ENCODE measurements at places on chromosomes 2 and 18.

GRCh38 chr2:32752952-32753351 lies 125.1 kb downstream of the TTC27 start:
- no peak for DNase-seq

DNA sequence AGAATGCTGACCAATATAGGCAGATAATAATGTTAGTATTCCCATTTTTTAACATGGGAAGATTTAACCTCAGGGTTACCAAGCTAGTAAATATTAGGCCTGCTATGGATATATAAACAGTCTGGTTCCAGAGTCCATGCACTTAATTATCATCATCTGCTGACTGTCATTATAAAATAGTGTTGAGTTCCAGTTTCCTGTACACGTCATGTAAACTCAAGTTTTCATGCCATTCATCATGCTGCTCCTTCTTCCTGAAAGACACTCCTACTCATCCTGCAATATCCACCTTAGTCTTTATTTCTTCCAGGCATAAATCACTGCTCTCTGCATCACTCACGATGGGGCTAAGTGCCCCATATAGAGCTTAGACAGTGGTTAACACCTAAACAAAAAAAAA lies 420.8 kb upstream of the SPHKAP start:
- DNase-seq = no peak

- no peak for DNase-seq
Measured at GRCh38 chr2:8571792-8572499, 109.9 kb upstream of the ID2 start.

DNA sequence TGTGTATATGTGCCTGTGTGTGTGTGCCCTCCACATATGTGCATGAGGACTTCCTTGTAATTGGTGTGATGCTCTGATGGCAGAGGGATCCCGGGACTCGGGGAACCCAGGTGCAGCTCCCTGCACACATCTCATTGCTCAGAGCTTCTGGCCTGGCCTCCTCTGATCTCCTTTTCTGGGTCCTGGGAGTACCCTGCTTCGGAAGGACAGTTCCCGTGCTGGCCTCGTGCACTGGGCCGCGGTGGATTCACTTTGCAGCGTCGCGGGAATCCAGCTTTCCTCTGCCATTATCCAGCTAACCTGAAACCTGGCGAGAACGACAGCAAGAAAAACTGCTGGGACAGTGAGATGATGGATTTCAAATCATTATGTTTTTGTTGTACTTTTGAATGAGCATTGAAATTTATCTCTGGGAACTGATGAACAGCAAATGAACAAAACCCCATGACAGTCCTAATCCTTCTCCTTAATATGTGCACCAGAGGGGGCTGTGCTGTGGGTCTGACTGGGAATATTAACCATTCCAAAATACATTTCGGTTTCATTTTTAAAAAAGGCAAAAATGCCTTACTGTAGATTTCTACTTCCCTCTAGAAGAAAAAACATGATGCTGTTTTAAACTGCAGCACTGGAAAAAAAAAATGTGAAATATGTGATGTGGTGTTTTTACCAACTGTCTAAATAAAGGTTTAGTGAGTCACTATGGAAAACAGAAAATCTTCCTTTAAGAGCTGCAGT lies 78.2 kb downstream of the PTGR3 start:
- DNase-seq = no peak

DNA sequence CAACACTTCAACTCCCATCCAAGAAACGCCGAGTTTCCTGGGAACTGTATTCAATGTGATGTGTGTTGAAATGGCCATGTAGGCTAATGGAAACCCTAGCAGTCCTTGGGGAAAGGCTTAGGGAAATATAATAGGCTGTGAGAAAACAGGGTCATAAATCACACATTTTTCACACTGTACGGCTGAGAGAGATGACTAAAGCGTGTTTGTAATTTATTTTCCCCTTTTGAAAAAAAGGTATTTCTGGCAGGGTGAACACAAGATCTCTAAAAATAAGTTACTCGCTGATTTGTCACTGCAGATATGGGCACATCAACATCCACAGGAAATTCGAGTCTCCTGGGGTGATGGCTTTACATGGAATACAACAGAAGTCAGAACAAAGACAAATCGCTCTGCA lies 109.6 kb upstream of the ST6GAL2 start:
- no peak for DNase-seq

GRCh38 chr2:137865954-137866540 lies 98.2 kb upstream of the HNMT start:
- DNase-seq = no peak

DNA sequence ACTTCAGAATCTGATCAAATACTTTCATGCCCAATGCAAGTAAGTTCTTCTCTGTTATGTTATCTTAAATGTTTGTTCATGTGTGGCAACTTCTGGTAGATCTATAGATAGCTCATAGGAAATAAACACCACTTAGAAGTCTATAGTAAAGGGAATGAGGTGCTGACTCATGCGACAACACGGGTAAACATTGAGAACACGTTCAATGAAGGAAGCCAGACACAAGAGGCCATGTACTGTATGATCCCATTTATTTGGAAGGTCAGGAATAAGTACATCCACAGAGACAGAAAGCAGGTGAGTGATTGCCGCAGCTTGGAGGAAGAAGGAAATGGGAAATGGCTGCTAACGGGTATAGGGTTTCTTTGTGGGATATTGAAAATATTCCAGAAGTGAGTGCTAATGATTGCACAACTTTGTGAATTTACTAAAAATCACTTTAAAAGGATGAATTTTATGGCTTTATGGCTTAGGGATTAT lies 95.4 kb downstream of the ITGB1BP1 start:
- DNase-seq = no peak

- DNase-seq = no peak
Measured at GRCh38 chr18:67081482-67082211, 434.9 kb downstream of the DSEL start.

DNA sequence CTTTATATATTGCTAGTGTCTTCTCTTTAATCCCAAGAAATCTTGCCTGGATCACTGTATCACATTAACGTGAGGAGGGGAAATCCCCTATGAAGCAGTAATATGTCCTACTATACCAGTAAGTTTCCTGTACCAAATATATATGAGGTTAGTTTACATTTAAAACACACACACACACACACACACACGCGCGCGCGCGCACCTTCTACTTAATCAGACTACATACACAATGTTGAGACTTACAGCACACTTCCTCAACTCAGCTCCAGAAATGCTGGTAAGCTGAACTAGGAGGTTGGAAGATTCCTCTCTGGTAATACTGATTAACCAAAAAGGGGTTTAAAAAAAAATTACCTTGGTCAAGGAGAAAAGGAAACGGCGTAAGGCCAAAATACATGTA lies 49.3 kb downstream of the USP34 start:
- DNase-seq = no peak

GRCh38 chr18:48007955-48008701 lies 77.7 kb upstream of the SMAD2 start:
- DNase-seq = peak; percentile 29

GRCh38 chr2:120785228-120785966 lies 49.7 kb downstream of the GLI2 start:
- DNase-seq = no peak

GRCh38 chr2:19300961-19301360 lies 57.5 kb downstream of the OSR1 start:
- no peak for DNase-seq

DNA sequence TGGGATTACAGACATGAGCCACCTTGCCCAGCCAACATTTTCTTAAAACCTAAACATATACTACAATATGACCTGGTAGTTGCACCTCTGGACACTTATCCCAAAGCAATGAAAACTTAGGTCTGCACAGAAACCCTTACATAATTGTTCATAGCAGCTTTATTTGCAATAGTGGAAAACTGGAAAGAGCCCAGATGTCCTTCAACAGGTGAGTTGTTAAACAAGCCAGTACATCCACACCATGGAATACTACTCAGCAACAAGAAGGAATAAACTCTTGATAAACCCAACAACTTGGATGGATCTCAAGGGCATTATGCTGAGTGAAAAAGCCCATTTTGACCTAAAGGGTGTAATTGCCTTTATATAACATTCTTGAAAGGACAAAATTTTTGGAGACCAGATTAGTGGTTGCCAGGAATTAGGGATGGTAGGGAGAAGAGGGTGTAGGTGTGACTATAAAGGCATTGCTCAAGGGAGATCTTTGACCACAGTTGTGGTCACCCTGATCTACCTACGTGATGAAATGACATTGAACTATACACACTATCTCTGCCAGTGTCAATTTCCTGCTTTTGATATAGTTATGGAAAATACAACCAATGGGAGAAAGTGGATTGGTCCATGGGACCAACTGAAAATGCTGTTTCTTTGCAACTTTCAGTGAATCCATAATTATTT lies 11.9 kb upstream of the AMMECR1L start:
- DNase-seq = no peak

DNA sequence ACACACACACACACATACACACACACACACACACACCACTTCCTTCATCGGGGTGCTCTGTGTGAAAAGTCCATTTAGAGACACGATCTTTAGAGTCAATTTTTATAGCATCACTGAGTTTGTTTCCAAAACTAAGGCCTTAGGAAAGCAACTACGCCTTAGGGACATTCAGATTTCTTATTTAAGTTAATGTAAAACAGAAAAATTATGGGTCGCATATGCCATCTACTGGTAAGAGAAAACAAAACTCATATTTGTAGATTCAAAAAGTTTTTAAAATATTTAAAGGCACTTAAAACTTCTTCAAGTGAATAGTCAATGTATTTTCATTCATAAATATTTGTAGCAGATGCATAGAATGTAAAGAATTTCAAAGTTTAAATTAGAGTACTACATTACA lies 166.2 kb downstream of the ATAD2B start:
- no peak for DNase-seq

GRCh38 chr18:78526923-78527711 lies 452.5 kb upstream of the SALL3 start:
- no peak for DNase-seq

DNA sequence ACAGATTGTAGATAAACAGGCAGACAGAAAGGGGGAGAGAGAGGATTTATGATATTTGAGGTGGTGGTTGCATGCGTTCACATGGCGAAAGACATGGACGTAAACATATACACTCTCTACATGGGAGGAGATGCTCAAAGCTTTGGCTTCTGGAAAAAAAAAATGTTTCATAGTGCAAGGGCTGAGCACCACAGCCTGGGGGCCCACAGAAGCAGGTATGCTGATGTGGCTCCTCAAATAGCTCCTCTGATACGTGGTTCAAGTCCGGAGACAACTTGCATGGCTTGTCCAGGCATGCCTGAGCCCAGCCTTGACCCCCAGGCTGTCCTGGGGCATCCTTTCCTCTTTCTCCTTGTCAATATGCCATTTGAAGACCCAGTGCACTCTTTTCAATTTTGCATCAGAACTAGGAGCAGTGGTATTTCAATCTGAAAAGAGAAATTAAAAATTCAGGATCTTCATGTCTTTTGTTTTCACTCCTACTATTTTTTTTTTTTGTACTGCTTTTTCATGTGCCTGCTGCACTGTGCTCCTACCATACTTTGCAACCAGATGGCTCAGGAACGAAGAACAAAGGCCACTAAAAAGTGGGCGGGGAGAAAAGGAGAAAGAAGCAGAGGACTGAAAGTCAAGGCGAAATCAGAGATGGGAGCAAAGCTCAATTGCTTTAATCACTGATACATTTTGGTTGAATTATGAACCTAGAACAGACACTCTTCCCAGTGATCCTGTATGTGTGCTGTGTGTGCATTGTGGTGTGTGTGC lies 495.7 kb upstream of the TCF4 start:
- no peak for DNase-seq

GRCh38 chr18:71336576-71337210 lies 1047.8 kb downstream of the SOCS6 start:
- DNase-seq = no peak

GRCh38 chr2:241105641-241106040 lies 3.6 kb upstream of the MTERF4 start:
- no peak for DNase-seq

DNA sequence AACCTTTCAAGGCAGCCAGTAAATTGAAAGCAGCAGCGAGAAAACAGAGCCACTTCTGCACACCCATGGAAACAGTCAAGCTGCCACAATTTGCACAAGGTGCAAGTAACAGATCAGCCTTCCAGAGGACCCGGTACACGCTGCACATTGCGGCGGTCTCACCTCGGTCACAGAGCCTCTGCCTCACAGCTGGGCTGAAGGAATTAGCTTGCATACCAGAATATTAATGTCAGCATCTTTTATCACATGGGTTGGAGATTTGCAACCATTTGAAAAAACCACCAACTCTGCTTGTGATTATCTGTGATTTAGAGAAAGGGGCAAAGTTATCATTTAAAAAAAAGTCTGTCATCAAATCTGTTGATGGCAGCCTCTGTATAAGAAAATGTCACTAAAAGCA lies 330.5 kb upstream of the TCF4 start:
- no peak for DNase-seq

DNA sequence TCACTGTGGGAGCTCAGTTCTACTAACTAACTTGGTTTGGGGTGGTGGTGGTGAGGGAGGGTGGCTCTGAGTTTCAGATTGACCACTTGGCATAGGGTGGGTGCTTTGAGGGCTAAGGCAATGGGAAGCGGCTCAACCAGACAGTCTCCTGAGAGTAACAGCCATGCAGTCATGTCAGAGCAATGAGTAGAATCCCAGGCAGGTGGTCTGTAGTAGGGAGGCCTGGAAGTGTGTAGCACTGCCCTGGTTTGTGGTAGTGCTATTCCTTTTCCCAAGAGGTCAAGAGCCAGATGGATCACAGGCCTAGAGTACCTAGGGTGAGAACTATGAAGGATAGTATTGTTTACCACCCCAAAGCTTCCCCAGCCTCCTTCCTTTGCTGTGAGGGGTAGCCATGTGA lies 18.7 kb upstream of the RAPH1 start:
- no peak for DNase-seq

DNA sequence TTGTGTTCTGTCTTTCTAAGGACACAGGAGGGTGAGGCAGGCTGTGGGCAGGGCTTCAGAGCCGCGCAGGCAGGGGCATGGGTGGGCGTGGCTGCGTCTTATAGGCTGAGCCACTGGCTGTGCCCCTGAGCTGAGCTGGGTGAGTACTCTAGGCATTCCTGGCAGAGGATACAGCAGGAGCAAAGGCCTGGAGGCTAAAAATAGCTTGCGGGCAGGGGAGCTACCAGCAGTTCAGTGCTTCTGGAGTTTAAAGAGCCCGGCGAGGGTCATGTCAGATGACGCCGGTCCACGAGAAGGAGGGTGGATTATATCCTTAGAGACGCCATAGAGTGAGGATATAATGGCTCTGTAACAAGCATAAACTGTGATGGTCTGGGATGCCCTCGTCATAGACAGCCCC lies 31.5 kb upstream of the PDIA6 start:
- DNase-seq = no peak

- no peak for DNase-seq
Measured at GRCh38 chr2:134836986-134837385, 1.4 kb upstream of the ACMSD start.
